Uterus (tissue), 4 donors: ENCODE measurements at places on chromosomes 4 and X. TPM values are rescaled to one million over a fixed set of nuclear protein-coding genes. Genes with fewer than 3 reads are reported as not detected.

COX7B2 gene
- not detected for total RNA-seq

- peak overlapping the region; percentile 25 for H3K27ac ChIP-seq
- H3K4me1 ChIP-seq = no peaks in the 10 kb centered on the region
- no peak overlapping the region for H3K4me3 ChIP-seq
Observed at GRCh38 chr4:151205722-151206121, 71.2 kb upstream of the PRSS48 start.

DNA sequence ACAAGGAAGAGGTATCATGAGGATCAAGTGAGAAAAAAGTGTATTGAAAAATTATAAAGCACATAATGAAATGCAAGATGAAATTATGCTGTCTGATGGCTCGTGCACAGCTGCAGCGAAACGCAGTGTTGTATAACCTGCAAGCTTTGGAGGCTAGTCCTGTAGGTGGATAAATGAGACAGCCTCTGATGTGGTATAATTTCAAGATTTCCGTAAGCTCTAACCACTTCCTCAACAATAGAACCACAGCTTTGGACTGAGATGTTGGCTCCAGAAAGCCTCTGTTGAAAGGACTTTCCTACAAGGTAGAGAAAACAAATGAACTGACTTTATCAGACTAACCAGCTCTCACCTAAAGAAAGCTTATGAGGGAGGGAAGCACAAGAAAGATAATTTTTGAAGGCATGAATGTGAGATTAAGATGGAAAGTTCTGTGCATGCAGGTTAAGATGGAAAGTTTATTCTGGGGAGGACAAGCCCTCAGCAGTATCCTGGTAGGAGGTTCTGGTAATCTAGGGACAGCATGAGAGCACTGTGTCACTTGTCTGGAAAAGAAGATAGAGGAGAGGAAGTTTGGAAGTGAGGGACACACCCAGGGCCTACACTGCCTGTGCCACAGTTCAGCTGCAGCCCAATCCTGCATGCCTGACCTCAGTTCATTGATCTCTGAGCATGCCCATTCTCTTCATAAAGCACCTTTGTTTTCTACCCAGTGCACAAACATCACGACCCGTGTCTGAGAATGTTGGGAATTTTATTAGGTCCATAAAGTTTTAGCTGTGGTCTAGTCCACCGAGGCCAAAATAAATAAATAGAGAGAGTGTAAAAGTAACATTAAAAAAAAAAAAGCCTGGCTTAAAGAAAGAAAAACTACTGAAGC lies 161.5 kb upstream of the SFRP2 start:
- DNase-seq = no peak
- no peaks in the 10 kb centered on the region for H3K27me3 ChIP-seq
- H3K4me1 ChIP-seq = no peaks in the 10 kb centered on the region
- no peaks in the 10 kb centered on the region for H3K36me3 ChIP-seq

DIPK2B gene
- total RNA-seq = 36.2 TPM

GRCh38 chr4:149706942-149707341 lies 108.7 kb downstream of the IQCM start:
- H3K27ac ChIP-seq = no peak overlapping the region
- H3K36me3 ChIP-seq = no peaks in the 10 kb centered on the region
- DNase-seq = no peak
- no peaks in the 10 kb centered on the region for H3K4me1 ChIP-seq
- no peaks in the 10 kb centered on the region for H3K27me3 ChIP-seq

- H3K4me1 ChIP-seq = no peaks in the 10 kb centered on the region
- no peak overlapping the region for H3K27ac ChIP-seq
- no peak overlapping the region for H3K4me3 ChIP-seq
- no peak for DNase-seq
- no peaks in the 10 kb centered on the region for H3K36me3 ChIP-seq
Observed at GRCh38 chr4:105389167-105389566, 84.7 kb downstream of the PPA2 start.

GRCh38 chr4:39114436-39114835 lies 52.4 kb downstream of the KLHL5 start:
- H3K4me1 ChIP-seq = no peaks in the 10 kb centered on the region
- no peak overlapping the region for H3K4me3 ChIP-seq
- no peaks in the 10 kb centered on the region for H3K36me3 ChIP-seq

DNA sequence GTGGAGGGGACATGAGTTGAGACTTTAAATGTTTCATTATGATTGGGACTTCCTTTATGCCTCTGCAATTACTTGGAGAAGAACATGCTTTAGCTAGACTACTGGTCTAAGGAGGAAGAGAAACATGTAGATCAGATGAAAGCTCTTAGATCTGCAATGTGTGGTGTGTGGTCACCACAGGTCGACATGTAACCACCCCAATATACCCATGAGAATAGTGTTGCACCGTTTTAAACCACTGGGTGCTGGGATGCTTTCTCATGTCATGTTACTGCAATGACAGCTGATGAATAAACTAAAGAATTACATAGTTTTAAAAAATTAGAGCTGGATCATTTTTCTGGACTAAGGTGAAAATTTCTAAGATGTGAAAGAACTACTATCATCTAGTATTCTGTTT lies 1039.7 kb downstream of the RAPGEF2 start:
- no peaks in the 10 kb centered on the region for H3K27me3 ChIP-seq
- DNase-seq = no peak
- no peaks in the 10 kb centered on the region for H3K36me3 ChIP-seq
- no peak overlapping the region for H3K4me3 ChIP-seq

- no peaks in the 10 kb centered on the region for H3K27me3 ChIP-seq
- H3K4me3 ChIP-seq = no peak overlapping the region
- H3K27ac ChIP-seq = no peak overlapping the region
- no peaks in the 10 kb centered on the region for H3K36me3 ChIP-seq
- DNase-seq = no peak
- H3K4me1 ChIP-seq = no peaks in the 10 kb centered on the region
Observed at GRCh38 chr4:100429616-100430015, 88.2 kb downstream of the EMCN start.

DNA sequence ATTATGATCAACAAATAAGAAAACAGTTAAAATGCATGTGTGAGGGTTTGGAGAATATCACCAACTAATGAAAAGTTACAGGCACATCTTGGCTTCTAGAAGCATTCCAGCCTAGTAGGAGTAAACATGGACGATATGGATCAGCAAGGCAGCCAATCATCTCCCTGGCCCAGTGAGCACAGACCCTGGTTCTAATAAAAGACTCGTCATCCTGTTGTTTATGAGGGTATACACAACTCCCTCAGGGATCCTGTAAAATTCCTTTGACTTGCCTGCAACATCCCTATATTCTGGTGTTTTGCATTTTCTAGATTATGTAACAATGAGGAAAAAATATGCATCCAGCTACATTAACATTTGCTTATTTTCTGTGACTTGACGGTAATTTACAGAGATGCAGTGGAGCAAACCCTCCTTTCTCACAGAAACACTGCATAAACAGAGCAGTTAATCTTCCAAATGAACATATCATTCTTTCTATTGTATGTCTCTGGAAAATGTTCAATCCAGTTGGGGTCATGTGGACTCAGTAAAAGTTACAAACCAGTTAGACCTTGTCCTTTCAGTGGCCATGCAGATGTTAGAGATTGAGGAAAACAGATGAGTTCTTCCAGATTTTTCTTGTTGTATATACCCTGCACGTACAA lies 88.9 kb upstream of the NDP start:
- H3K27ac ChIP-seq = peak overlapping the region; percentile 61
- no peak overlapping the region for H3K4me3 ChIP-seq
- H3K36me3 ChIP-seq = no peaks in the 10 kb centered on the region
- no peaks in the 10 kb centered on the region for H3K4me1 ChIP-seq
- no peaks in the 10 kb centered on the region for H3K27me3 ChIP-seq
- DNase-seq = no peak

DNA sequence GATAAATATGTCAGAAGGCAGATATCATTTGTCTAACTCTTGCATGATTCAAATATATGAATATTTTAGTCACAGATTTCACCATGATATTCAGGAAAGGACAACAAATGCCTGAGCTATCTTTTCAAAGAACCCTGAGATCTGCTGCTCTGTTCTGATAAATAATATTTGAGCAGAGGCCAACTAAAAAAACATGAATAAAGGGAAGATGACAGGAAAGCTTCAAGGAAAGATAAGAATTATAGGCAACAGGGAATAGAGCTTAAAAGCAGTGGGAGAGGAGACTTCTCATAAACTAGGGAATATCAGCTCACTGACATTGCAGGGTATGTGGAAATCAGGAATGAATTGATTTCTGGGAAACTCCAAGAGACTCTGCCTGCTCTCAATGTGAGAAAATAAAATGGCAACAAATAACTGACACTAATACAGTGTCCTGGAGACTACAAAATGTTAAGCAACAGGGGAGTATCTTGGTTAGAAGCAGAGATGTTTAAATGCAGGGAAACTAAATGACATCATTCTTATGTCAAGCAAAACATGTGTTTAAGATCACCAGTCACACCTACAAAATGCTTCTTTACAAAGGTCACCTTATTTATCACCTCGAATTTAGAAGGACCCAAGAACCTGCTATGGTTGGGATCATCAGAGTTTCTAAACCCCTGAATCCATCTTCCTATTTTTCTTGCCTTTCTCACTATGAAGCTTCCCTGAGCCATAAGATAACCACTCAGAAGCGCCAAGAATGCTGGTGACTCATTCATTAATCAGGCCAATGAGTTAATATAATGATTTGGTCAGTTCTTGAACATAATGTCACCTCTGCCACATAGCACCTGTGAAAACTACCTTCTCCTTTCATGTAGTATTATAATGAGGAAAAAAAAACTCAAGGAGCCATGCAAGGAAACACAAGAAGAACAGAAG lies 78.1 kb downstream of the NDST3 start:
- H3K27me3 ChIP-seq = no peaks in the 10 kb centered on the region
- no peaks in the 10 kb centered on the region for H3K36me3 ChIP-seq
- H3K4me1 ChIP-seq = no peaks in the 10 kb centered on the region
- H3K4me3 ChIP-seq = no peak overlapping the region
- no peak overlapping the region for H3K27ac ChIP-seq

GRCh38 chr4:147407261-147408045 lies 73.4 kb upstream of the EDNRA start:
- DNase-seq = no peak
- peak overlapping the region; percentile 14 for H3K27ac ChIP-seq
- H3K4me3 ChIP-seq = no peak overlapping the region
- H3K36me3 ChIP-seq = no peaks in the 10 kb centered on the region

FAM133A gene
- total RNA-seq = 0.97 TPM

FAM47A gene
- total RNA-seq = not detected

NSDHL gene
- 1.5 TPM for total RNA-seq

DNA sequence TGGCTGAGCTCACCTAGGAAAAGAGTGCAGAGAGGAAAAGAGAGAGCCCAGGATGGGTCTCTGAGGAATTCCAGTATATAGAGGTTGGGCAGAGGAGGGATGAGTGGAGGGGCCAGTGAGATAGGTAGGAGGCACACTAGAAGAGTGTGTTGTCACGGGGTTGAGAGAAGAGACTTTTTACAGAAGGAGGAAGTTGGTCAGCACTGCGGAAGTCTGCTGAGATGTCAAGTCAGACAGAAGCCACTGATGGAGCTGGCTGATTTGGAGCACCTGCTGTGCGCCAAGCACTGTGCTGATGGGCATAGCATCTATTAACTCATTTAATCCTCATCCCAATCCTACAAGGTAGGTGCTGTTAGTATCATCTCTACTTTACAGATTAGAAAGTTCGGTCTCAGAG lies 60.4 kb downstream of the EFNB1 start:
- H3K27ac ChIP-seq = no peak overlapping the region
- no peaks in the 10 kb centered on the region for H3K36me3 ChIP-seq
- H3K4me3 ChIP-seq = no peak overlapping the region
- H3K27me3 ChIP-seq = no peaks in the 10 kb centered on the region
- H3K4me1 ChIP-seq = no peaks in the 10 kb centered on the region

DNA sequence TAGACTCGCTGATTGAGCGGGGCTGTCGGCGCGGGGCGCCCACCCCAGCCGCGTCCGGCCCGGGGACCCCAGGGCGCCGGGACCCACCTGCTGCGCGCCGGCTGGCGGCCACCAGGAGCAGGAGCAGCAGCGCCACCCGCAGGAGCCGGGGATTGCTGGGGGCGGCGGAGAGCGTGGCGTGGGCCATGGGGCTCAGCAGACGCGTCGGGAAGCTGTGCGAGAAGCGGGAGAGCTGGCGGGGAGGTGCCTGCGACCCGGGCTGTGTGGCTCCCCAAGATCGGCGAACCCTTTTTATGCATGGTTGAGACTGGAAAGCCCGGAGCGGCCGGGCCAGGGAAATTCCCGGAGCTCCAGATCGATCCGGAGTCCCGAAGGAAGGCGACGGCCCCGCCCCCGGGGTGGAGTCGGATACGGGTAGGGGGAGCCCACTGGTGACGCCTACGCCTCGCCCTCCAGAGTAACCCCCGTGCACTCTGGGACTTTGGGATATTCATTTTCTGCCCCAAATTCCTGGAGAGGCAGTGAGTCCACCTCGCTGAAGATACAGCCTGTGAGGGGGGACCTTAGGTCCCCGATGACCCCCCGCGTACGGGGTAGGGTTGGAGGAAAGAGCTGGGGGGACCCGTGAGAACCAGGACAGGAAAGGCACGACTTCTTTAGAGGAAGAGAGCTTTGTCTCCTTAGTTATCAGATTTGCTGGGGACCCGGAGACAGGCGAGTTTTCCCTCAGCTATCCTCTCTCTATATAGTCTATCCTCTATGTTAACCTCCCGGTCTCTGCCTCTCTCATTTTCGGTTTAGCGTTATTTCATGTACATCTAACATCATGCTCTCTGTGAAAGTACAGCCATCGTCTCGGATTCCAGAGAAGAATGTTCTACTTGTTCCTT lies at the start of gene CXCL3:
TSS of gene CXCL3 (minus strand) at position 265 of the 890 bp plus-strand sequence. CDS start at position 187, 78 bp downstream.
- peak; percentile 34 for DNase-seq
- H3K27me3 ChIP-seq = no peaks in the 10 kb centered on the region
- no peaks in the 10 kb centered on the region for H3K4me1 ChIP-seq
- peak within 1 kb of the TSS; percentile 45 for H3K27ac ChIP-seq
- peak within 1 kb of the TSS; percentile 59 for H3K4me3 ChIP-seq

GRCh38 chr4:110970642-110971041 lies 347.8 kb upstream of the PITX2 start:
- no peak overlapping the region for H3K4me3 ChIP-seq
- H3K27me3 ChIP-seq = no peaks in the 10 kb centered on the region
- H3K36me3 ChIP-seq = no peaks in the 10 kb centered on the region
- no peaks in the 10 kb centered on the region for H3K4me1 ChIP-seq
- no peak for DNase-seq

ABCG2 gene
- 54.3 TPM for total RNA-seq

CPLX1 gene
- 0.88 TPM for total RNA-seq
